Endothelial cell (in vitro differentiated cells): ENCODE measurements at places on chromosomes 12 and 14.

DNA sequence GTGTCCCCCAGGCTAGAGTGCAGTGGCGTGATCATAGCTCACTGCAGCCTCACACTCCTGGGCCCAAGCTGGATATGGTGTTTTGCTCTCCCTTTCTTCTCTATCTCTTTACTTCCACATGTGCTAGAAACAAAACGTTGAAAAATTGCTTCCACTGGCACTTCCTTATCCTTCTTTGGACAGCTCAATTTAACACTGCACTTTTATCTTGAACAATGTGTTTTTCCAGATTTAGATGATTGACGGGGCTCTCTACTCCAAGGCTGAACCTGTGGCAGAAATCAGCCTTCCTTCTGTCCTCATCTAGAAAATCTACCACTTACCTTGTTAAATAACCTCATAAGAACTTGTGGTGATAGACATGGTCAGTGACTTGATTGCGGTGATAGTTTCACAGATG, 165.1 kb downstream of the DAD1 start:
- peaks cover 5% of the 10 kb centered on the region for H3K4me1 ChIP-seq
- no peak overlapping the region for H3K27ac ChIP-seq
- H3K27me3 ChIP-seq, result no peaks in the 10 kb centered on the region
- no peaks in the 10 kb centered on the region for H3K36me3 ChIP-seq
- DNase-seq, result no peak
- H3K4me3 ChIP-seq, result no peak overlapping the region

- no peak overlapping the region for H3K27ac ChIP-seq
- H3K4me1 ChIP-seq, result no peaks in the 10 kb centered on the region
- H3K36me3 ChIP-seq, result no peaks in the 10 kb centered on the region
- no peak for DNase-seq
- H3K4me3 ChIP-seq, result no peak overlapping the region
- peaks cover 2% of the 10 kb centered on the region for H3K27me3 ChIP-seq
Measured at GRCh38 chr12:109336593-109336992, 11.1 kb upstream of the MYO1H start.

DNA sequence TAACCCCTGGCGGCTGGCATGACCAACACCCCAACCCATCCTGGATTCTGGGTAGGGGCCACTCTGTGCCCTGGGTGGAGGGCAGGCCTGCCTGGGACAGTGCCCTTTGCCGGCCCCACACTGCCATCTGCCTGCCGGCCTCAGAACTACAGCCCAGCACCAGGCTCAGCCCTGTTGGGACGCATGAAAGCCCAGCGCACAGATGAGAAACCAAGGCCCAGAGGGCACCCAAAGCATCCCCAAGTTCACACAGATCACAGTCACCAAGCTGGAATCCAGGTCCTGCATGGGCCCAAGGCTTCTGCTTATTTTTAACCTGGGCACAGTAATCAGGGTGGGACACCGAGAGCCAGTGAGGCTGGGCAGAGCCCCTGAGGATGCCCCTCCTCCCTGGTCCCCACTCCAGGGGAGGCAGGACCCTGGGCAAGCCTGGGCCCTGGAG, 26.2 kb downstream of the RFLNA start:
- H3K4me3 ChIP-seq, result no peak overlapping the region
- peaks cover 18% of the 10 kb centered on the region for H3K36me3 ChIP-seq
- H3K4me1 ChIP-seq, result peaks cover 5% of the 10 kb centered on the region

GRCh38 chr12:103665971-103666370, 78.9 kb downstream of the STAB2 start:
- H3K27ac ChIP-seq, result no peak overlapping the region
- H3K36me3 ChIP-seq, result no peaks in the 10 kb centered on the region
- DNase-seq, result no peak
- peaks cover 4% of the 10 kb centered on the region for H3K4me1 ChIP-seq
- H3K27me3 ChIP-seq, result peaks cover 3% of the 10 kb centered on the region
- no peak overlapping the region for H3K4me3 ChIP-seq

DNA sequence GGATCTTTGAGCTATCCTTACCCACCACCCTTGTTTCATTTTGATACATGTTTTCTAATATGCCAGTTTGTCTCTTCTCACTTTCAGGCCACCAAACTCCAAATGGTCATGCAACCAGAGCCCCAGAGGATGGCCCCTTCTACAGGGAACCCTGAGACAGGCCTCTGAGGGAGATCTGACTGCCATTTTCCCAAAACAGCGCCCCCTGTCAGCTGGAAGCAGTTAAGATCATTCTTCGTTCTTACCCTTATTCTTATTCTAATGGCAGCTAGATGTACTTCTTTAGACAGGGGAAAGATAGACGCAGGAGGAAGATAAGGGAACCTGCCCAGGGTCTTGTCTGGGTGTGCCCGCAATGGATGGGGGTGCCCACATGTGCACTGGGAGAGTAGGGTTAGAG, 38.4 kb downstream of the C12orf56 start:
- no peak overlapping the region for H3K4me3 ChIP-seq
- no peak overlapping the region for H3K27ac ChIP-seq
- H3K27me3 ChIP-seq, result peaks cover 3% of the 10 kb centered on the region
- DNase-seq, result no peak
- peaks cover 6% of the 10 kb centered on the region for H3K36me3 ChIP-seq
- H3K4me1 ChIP-seq, result no peaks in the 10 kb centered on the region

GRCh38 chr12:53938326-53939140, at the start of gene HOXC13:
HOXC13 (plus strand) TSS chr12:53938831; CDS start chr12:53938907, 76 bp downstream.
- peaks cover 34% of the 10 kb centered on the region for H3K27me3 ChIP-seq
- peak; percentile 90 for DNase-seq
- no peak within 1 kb of the TSS for H3K4me3 ChIP-seq
- H3K27ac ChIP-seq, result peak within 1 kb of the TSS; percentile 45

DNA sequence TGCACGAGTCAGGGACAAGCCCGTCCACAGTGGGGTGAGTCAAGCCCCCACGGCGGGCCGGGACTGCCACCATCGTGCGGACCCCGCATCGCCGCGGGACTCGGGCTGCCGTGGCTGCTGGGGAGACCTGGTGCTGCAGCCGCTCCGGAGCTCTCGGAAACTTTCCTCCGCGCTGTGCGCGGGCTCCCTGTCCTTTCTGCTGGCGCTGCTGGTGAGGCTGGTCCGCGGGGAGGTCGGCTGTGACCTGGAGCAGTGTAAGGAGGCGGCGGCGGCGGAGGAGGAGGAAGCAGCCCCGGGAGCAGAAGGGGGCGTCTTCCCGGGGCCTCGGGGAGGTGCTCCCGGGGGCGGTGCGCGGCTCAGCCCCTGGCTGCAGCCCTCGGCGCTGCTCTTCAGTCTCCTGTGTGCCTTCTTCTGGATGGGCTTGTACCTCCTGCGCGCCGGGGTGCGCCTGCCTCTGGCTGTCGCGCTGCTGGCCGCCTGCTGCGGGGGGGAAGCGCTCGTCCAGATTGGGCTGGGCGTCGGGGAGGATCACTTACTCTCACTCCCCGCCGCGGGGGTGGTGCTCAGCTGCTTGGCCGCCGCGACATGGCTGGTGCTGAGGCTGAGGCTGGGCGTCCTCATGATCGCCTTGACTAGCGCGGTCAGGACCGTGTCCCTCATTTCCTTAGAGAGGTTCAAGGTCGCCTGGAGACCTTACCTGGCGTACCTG, 1.1 kb downstream of the PDE3A start:
- no peaks in the 10 kb centered on the region for H3K36me3 ChIP-seq
- no peak overlapping the region for H3K27ac ChIP-seq
- H3K4me1 ChIP-seq, result peaks cover 4% of the 10 kb centered on the region
- peak overlapping the region; percentile 94 for H3K4me3 ChIP-seq

DNA sequence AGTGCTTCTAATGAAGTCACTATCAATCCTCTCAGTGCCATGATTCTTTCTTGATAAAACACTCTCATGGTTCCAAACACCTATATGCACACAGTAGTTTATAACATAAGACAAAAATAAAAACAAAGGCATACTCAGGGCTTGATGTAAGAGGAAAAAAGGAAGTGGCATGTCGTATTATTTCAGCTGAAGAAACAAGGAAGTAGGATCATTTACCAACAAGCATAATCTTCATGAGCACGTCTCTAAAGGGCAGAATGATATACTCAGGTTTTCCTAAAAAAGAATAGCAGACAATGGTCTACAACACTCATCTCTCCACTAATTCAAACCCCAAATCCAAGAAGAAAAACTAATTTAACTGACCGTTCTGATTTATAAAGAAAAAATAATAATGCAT, 33.9 kb downstream of the NUMB start:
- H3K36me3 ChIP-seq, result peaks cover 21% of the 10 kb centered on the region
- peak overlapping the region; percentile 82 for H3K27ac ChIP-seq
- no peak overlapping the region for H3K4me3 ChIP-seq
- H3K4me1 ChIP-seq, result peaks cover 45% of the 10 kb centered on the region
- no peak for DNase-seq
- H3K27me3 ChIP-seq, result peaks cover under 1% of the 10 kb centered on the region

DNA sequence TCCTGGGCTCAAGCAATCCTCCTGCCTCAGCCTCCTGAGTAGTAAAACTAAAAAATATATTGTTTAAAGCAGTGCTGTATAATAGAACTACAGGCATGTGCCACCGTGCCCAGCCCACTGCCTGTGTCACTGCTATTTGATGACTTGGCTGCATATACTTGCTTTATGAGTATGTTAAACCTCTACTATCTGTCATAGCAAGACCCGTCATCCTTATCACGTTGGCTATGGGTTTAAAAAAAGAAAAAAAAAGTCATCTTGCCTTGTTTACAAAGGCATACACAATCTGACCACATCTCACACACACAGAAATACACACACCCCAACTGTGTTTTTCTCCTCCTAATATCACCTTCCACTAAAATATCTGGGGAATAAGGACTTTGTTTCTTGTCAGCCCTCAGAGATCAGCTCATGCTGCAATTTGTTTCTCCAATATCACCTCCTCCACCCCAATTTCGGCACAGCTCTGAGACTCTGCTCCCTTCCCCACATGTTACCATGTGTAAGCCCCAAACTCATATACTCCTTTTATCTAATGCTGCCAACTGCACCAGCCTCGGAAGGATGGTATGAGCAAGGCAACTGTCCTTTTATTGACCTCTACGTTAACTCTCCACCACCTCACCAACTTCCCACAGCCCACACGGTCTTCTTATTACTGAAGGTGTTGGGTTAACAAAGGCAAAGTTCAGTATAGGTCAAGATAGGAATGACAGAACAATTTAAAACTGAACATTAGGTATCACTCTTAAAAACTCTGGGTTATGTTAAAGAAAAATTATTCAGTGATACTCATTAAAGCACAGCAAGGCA, 802 bp upstream of the TMPRSS12 start:
- H3K4me3 ChIP-seq, result no peak overlapping the region
- H3K27ac ChIP-seq, result no peak overlapping the region
- DNase-seq, result no peak

GRCh38 chr14:73526036-73526984, 10.6 kb upstream of the ACOT1 start:
- no peak overlapping the region for H3K27ac ChIP-seq
- no peak for DNase-seq
- H3K36me3 ChIP-seq, result peaks cover 3% of the 10 kb centered on the region
- H3K4me1 ChIP-seq, result peaks cover 2% of the 10 kb centered on the region
- H3K4me3 ChIP-seq, result no peak overlapping the region
- peaks cover 1% of the 10 kb centered on the region for H3K27me3 ChIP-seq

DNA sequence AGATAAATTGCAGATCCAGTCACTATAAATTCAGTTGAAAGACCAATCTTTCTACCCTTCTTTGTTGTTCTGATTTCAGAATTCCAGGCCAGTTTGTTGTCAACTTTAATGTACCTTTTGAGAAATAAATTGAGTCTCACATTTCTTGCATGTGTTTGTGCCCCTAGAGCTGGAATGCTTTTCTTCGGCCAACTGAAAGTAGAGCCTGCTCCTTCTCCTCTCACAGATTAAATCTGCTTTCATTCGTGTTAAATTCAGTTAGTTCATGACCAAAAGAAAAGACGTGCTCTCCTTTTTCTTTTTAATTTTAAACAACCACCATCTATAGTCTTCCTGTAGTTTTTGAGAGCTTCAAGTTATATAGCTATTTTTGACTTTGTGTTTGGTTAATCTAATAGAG, 22.9 kb downstream of the SOCS2 start:
- DNase-seq, result no peak
- H3K27ac ChIP-seq, result no peak overlapping the region
- H3K4me3 ChIP-seq, result no peak overlapping the region
- no peaks in the 10 kb centered on the region for H3K36me3 ChIP-seq

DNA sequence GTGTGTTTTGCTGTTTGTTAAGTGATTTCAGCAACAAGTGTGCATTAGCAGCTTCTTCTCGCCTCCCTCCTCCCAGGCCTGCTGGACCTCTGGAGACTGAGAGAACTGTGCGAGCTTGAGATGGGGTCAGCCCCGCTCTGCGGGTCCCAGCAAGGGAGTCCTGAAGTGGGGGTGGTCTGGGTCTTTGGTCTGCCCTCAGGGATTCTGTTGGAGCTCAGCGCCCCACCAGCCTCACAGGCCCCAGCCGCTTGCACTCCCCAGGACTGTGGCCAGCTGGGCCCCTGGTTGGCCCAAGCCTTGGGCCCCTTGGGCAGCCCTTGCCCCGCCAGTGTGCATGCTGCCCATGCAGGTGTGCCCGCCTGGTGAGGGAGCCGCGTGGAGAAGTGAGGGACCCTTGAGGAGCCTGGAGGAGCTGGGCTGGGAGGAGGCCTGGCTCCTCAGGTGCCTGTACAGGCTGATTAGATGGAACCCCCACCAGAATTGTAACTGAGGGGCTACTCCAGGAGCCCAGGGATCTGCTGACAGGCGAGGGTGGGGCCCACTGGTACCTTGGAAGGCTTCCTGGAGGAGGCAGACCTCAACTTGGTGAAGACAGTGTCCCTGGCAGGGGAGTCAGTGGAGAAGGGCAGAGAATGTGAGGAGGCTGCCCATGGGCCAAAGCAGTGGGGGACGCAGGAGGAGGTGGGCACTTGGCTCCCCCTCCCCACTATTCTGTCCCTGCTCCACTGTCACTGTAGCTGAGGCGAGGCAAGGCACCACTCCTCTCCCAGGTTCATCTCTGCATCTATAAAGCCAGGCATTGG, 56.7 kb downstream of the BEGAIN start:
- peaks cover 7% of the 10 kb centered on the region for H3K27me3 ChIP-seq
- no peaks in the 10 kb centered on the region for H3K36me3 ChIP-seq
- no peak for DNase-seq
- no peak overlapping the region for H3K27ac ChIP-seq

DNA sequence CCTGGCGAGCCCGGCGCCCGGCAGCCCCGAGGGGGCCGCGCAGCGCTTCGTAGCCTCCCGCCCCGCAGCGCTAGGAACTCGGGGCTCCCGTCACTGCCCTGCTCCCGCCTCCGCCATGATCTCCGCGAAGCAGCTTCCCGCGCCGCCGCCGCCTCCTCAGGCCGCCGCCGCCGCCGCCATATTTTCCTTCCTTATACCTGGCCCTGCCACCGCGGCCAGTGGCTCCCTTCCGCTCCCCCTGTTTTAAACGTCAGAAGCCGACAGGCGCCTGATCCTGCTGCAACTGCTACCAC, 286 bp downstream of the PPP4R3A start:
- DNase-seq, result no peak
- H3K27ac ChIP-seq, result peak overlapping the region; percentile 100
- peaks cover 14% of the 10 kb centered on the region for H3K36me3 ChIP-seq
- peaks cover 12% of the 10 kb centered on the region for H3K27me3 ChIP-seq
- peak overlapping the region; percentile 98 for H3K4me3 ChIP-seq

DNA sequence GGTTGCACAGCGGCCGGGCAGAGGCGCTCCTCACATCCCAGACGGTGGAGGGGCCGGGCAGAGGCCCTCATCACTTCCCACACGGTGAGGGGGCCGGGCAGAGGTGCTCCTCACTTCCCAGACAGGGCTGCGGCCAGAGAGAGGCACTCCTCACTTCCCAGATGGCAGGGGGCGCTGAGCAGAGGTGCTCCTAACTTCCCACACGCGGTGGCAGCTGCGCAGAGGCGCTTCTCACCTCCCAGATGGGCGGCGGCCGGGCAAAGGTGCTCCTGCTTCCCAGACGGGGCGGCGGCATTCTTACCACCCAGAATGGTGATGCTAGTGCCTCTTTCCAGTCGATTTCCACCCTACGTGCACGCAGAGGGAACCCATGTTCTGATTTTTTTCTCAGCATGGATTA, 304.4 kb downstream of the RGS6 start:
- no peak overlapping the region for H3K4me3 ChIP-seq
- H3K27ac ChIP-seq, result no peak overlapping the region
- no peaks in the 10 kb centered on the region for H3K36me3 ChIP-seq
- DNase-seq, result no peak
